SK-MEL-5 (cell line): ENCODE measurements at places on chromosomes 3 and 15. TPM values are rescaled to one million over a fixed set of nuclear protein-coding genes. Genes with fewer than 3 reads are reported as not detected.

GRCh38 chr3:170977949-170978745, 48.4 kb downstream of the SLC2A2 start:
- DNase-seq = peak; percentile 37

The CNTN6 gene
- total RNA-seq = 0.27 and 0.40 TPM in 2 replicates

The CLDN18 gene
- not detected in 2 replicates for total RNA-seq

The ROBO2 gene
- 32.3 and 42.2 TPM in 2 replicates for total RNA-seq

The GOLGA8M gene
- not detected in 2 replicates for total RNA-seq

GRCh38 chr3:32880225-32880624, 62.4 kb downstream of the TRIM71 start:
- DNase-seq = no peak

GRCh38 chr15:64710676-64711428, 64.5 kb downstream of the RBPMS2 start:
- DNase-seq = no peak

DNA sequence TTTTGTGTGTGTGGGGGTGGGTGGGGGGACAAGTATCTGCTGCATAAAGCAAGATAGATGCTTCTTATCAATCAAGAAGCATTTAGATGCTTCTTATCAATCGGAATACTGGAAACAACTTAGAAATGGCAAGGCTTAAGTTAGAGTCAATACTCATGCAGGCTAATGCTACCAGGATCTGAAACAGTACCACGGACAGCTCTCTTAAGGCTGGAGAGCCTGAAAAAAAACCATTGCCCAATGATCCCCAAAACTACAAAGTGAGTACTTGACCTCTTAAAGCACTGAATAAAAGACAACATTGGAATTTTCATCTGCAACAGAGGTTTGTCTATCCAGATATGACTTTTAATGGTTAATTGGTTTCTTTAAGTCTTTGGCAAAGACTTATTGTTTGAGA, 262.3 kb downstream of the GAP43 start:
- no peak for DNase-seq

DNA sequence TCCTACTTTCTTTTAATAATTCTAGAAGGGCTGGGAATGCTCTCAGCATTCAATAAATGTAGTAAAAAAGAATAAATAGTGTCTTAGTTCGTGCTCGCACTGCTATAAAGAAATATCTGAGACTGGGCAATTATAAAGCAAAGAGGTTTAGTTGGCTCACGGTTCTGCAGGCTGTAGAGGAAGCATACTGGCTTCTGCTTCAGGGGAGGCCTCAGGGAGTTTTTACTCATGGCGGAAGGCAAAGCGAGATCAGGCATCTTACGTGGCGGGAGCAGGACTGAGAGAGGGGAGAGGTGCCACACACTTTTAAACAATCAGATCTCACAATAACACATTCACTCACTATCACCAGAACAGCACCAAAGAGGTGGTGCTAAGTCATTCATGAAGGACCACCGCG, 103.0 kb upstream of the UBE2E2 start:
- DNase-seq = no peak

GRCh38 chr15:57777003-57777402, 70.5 kb downstream of the POLR2M start:
- DNase-seq = no peak

DNA sequence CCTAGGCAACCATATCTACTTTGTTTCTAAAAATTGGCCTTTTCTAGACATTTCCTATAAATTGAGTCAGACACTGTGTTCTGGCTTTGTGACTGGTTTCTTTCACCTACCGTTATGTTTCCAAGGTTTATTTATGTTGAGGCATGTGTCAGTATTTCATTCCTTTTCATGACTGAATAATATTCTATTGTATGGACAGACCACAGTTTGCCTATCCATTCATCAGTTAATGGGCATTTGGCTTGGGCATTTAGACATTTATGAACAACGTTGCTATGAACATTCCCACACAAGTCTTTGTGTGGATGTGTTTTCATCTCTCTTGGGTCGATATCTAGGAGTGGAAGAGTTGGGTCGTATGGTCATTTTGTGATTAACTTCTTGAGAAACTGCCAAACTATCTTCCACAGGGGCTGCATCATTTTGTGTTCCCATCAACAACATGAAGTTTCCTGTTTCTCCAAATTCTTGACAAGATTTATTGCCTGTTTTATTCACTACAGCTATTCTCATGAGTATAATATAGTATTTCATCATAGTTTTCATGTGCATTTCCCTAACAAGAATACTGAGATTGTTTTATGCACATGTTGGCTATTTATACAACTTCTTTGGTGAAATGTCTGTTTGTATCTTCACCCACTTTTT, 3.5 kb upstream of the EFCC1 start:
- DNase-seq = peak; percentile 19

The NDUFAF3 gene
- total RNA-seq = 174 and 216 TPM in 2 replicates

GRCh38 chr3:27423463-27423862, 54.3 kb upstream of the NEK10 start:
- no peak for DNase-seq

DNA sequence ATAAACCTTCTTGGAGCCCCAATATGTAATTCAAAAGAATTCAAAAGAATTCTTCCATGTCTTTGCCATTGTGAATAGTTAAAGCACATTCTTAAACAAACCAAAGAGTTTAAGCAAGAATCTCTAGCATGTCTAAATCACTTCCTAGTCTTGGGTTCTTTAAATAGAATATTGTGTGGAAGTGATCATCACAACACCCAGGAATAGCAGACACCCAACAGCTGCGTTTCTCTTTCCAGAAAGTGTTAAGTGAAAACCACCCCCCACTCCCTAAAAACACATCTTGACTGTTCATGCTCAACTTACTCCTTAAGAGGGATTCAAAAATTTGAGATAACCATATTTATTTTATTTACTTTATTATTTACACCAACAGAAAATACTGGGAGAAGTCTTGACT, 24.1 kb upstream of the CAPN7 start:
- DNase-seq = no peak

The THPO gene
- 1.1 TPM in 1 of 2 replicates, not detected in the other for total RNA-seq

DNA sequence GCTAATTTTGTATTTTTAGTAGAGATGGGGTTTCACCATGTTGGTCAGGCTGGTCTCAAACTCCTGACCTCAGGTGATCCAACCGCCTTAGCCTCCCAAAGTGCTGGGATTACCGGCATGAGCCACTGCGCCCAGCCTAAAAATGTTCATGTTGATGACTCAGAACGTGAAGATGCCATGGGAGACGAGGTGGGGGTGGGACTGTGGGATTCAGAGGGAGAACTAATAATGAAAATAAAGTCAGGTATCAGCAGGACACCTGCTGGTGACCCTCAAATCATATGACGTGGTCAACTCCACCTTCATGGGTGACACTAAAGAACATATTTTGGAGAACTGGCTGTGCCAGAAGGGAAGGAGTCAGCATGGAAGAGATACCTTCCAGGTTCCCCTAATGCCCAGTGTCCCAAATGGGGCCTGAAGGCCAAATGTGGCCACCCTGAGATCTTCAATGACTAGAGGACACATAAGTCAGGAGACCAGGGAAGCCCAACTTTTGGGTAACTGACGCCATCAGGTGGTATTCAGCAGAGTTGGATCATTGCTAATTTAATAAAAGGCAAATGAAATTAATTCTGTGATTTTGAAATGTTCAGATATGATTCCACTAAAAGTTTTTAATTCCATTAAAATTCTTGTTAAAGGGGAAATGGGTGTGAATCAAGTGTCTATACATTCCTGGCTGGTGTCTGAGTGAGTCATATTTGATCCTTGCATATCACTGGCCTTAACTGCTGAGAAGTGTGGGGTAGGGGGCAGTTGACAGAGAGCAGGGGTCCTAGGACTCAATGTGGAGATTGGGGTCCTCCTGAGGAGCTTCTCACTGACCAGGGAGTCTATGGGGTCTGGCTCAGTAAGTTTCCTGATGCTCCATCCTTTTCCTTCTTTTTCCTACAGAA, 88.6 kb upstream of the GSK3B start:
- peak; percentile 53 for DNase-seq

DNA sequence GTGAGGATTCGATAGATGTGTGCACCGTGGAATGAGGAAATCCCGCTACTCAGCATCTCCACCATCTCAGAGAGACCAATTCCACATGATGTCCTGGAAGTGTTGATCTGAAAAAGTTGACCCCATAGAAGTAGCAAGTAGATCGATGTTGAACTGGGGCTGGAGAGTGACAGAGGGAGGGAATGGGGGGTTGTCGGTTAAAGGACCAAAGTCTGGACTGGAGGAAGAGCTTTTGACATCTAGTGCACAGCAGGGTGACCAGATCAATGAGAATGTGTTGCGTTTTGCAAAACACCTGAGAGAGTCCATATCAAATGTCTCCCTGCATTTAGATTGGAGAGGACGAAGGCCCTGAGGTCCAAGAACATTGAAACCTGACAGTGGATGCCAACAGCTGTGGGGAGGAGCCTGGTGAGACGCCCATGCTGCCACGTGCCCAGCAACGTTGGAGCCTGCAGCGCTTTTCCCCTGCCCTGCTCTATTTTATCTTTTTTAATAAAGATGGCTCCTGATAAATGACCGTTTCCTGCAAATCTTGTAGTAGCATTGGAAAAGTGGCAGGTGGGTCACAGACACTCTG, 30.1 kb upstream of the RPL32 start:
- DNase-seq = no peak

The TMEM212 gene
- not detected in 2 replicates for total RNA-seq

DNA sequence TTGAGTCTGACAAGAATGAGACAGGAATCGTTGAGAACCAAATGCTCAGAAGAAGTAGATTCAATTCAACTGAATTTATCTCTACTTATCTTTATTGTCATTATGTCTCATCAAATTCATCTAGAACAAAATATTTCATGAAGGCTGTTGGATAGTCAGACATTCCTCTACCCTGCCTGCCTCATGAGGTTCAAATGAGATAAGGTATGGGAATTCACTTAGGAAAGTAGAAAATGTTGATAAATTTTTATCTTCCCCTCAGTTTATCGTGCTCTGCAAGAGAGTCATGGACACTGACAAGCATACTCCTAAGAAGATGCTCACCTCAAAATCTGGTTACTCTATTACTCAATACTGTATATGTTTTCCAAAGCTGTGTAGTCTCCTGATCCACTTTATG, 149.7 kb upstream of the CDIN1 start:
- DNase-seq = no peak

The ZNF80 gene
- 0.11 TPM in 1 of 2 replicates, not detected in the other for total RNA-seq
